ENCODE measurements at places on chromosomes 2 and 18.
A peak's percentile ranks its signal among the peaks of the same experiment; 100 is the strongest.

DNA sequence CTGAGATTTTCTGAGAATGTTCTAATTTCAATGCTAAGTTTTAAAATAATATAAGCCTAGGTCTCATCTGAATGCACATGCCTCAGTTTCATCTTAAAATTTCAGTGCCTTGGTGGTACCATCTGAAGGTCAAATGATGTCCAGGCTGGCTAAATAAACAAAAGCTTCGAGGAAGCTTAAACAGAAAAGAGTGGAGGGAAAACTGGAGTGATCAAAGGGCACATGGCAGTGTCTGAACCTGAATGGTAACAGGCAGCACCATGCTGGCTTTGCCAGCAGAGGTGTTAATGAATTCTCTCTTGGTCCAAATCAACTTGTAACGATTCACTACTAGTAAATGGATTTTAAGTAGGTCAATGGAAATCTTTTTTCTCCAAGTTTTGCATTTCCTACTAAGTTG, 158.4 kb upstream of the MEX3C start:
- DNase-seq, result no peak

DNA sequence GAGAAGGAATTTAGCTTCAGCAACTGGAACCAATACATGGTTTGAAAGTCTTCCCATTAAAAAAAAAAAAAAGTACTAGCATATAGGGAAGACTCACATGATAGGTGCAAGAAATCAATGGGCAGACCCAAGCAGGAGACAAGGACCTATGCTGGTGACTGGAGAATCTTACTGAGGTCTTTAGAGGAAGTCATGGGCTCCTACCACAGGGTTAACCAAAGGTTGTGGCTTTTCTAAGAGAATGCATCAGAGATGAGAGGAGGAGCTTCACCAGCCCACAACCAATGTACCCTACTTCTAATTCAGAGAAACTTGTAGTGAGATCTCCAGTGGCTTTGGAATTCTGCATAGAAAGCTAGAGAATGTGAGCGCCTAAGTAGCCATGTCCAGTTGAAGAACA, 207.4 kb downstream of the NCKAP5 start:
- DNase-seq, result no peak

DNA sequence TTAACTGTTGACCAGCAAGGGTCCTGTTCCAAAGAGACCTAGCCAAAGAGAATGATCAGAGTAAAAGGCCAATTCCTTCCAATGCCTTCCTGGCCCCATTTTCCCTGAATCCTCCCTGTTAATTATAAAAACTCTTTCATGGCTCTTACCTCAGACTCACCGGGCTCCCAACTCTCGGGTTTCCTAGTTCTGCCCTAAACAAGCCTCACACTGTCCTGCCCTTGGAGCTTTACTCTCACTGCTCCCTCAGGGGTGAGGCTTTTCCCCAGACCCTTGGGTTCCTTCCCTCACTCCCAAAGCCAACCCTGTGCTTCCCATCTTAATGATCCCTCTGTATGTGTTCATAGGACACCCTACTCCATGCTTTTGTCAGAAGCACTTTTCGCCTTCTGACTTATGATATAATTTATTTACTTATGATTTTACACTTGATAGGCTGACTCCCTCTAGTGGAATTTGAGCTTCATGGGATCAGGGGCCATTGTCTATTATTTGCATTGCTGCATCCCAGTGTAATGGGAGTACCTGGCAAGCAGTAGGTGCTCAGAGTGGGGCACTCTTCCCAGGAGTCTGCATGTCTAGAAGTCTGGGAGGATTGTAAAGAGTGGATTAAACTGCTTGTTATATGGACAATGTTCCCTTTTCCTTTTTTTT, 29.9 kb upstream of the ZNG1B start:
- no peak for DNase-seq

DNA sequence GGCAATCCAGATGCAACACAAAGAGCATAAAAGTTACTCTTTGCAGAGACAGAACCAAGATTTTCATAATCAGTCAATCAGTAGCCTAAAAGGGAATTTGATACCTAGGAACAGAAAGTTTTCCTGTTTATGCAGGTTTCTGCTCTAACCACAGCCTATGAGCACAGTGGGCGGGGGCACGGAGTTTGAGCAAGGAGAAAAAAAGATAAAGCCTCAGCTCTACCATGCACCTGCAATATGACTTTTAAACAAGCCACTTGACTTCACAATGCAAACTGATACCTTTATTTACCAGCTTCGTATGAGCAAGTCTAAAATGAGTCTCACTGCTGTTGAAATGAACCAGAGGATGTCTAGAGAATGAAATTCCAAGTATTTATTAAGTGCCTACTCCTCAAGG, 5.6 kb upstream of the LRATD1 start:
- DNase-seq, result peak; percentile 67

GRCh38 chr2:239778861-239779558, 246.1 kb downstream of the NDUFA10 start:
- peak; percentile 45 for DNase-seq

DNA sequence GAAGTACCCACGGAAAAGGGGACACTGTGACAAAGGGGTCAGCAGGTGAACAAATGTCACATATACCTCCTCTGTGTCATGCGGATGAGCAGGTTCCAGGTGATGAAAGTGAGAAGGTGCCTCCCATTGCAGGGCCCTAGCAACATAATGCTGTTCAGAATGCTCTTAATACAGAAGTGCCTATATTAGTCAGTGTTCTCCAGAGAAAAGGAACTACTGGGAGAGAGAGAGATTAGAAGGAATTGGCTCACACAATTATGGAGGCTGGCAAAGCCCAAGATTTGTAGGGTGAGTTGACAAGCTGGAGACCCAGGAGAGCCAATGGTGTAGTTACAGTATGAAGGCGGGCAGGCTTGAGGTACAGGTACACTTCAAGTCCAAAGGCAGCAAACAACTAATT, 98.1 kb upstream of the CDC42EP3 start:
- no peak for DNase-seq

DNA sequence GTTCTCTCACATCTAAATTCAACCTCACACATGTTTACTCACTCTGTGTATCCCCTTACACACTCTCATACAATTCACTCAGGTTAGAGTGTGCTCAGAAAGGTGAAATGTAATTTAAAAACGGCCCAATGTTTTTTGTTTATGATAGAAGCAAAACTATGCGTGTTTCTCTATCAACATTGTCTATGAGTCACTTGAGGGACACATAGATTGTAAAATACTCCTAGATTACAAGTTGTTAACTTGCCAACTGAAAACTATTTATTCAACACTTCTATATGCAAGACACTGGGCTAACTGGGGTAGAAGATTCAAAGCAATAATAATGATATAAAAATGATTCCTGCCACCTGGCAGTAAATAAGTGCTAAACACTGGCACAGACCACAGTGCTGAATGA, 24.6 kb downstream of the CCDC195 start:
- no peak for DNase-seq

DNA sequence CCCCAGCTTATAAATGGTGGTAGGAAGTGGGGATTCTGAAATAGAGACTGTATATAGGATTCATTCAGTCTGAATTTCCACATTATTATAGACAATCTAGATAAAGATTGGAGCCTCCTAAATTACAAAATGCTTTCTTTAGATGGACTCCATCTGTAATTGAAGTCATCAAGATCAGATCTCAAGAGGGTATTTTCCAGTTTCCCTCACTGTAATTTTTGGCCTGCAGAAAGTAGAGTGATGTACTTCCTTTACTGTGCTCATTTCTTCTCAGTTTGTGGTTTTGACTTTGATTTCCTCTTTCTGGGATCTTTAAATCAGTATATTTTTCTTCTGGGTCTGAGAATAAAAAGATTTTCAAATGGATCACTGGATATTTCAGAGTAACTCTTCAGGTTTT, 7.2 kb downstream of the BABAM2 start:
- DNase-seq, result no peak

DNA sequence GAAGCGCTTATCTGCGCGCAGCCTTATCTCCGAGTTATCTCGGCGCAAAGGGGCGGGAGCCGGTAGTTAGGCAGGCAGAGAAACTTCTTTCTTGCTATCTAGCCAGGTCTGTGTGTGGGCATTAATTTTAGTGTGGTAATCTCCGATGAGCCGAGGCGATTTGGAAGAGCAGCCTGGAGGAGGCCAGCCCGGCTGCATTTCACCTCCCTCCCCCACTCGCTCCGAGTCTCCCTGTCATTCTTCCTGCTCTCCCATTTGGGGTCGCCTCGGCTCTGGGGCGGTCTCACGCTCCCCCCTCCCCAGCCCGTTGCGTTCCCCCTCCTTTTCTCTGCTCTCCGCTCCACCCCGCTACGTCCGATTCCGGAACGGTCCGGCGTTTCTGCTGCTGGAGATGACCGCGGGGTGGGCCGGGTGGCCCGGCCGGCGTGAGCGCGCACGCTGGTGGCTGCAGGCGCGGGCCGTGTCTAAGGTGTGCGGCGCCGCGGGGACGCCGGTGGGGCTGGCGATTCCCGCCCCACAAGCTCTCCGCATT, 566 bp downstream of the GATA6 start:
- peak; percentile 26 for DNase-seq

DNA sequence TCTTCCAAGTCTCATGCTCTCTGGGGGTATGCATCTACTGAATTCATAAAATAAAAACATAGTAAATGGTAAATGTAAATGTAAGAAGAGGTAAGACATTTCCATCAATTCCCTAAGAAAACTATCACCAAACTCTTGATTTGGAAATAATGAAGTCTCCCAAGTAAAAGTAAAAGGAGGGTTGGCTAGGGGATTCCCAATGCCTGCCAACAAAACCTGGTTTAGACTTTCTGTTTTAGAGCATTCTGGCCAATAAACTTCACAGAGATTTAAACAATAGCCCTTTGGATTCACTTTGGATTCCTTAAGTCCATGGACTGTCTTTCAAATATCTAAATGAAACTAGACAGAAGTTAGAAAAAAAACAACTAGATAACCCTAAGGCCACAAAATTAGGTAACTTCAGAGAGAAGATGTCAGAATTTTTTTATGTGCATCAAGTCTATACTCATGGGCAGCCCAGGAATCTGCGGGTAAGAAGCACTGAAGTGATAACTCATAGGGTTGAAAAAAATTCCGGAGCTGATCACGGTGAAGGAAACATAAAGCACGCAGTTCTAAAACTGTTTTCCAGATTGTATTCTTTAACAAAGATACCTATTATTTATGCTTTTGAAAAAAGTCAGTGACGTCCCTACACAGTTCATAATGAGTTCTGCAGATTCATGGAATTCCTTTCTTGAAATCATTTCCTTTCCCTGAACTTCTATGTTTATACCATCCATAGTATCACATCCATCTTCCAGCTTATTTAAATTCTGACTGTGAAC, 263.6 kb downstream of the AFF3 start:
- no peak for DNase-seq

GRCh38 chr2:188515918-188516317, 224.2 kb downstream of the GULP1 start:
- DNase-seq, result no peak

DNA sequence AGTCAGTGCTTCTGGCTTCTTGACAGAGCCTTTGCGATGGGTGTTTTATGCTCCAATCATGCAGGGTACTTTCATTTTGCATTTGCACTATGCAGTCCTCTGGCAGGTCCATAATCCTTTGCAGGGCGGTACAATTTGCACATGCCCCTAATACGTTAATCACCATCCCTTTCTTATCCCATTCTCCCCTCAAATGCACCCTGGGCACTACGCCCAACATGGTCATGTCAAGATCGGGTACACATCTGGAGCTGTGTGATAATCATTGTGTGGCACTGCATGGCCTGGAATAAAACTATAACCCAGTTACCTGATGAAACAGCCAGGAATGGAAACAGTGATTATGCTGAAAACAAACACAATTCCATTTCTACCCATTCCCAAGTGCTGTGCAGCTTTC, 27.7 kb downstream of the LOXHD1 start:
- DNase-seq, result no peak

GRCh38 chr2:198641161-198641560, 816.6 kb downstream of the SATB2 start:
- DNase-seq, result no peak

- DNase-seq, result no peak
Measured at GRCh38 chr2:47230418-47230817, 75.3 kb upstream of the STPG4 start.

DNA sequence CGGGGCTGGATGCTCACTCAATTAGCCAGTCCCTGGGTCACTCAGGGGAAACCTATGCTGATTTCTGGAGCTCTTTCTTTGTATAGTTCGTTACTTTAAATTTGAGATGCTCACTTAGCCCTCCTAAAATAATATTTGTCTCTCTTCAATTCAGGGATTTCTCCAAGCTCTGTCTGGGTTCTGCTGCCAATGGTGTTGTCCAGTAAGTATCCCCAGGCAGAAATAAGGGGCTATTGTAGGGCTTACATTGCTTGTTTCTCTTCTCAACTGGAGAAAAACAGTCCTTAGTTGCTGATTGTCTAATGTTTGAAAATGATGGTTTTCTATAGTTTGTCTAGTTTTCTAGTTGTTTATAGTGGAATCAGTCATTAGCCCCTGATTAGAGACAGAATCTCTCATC, 5.0 kb downstream of the RAB6C start:
- DNase-seq, result no peak

DNA sequence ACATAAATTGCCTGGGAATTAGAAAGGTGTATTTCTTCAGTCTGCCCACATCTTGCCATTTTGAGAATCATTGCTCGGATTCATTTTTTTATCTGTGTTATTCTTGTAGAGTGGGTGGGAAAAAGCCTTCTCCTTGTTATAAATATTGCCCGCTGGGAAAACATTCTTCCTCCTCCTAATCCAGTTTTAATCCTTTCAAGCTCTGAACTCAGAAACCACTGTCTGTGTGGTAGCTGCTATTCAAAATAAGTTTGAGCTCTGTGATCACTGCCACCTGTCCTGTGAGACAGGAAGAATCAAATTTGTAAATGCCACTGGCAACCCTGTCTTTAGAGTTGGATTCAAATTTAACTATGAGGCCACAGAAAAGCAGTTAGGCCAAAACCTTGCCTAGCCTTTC, 1875.2 kb upstream of the PIK3C3 start:
- no peak for DNase-seq

DNA sequence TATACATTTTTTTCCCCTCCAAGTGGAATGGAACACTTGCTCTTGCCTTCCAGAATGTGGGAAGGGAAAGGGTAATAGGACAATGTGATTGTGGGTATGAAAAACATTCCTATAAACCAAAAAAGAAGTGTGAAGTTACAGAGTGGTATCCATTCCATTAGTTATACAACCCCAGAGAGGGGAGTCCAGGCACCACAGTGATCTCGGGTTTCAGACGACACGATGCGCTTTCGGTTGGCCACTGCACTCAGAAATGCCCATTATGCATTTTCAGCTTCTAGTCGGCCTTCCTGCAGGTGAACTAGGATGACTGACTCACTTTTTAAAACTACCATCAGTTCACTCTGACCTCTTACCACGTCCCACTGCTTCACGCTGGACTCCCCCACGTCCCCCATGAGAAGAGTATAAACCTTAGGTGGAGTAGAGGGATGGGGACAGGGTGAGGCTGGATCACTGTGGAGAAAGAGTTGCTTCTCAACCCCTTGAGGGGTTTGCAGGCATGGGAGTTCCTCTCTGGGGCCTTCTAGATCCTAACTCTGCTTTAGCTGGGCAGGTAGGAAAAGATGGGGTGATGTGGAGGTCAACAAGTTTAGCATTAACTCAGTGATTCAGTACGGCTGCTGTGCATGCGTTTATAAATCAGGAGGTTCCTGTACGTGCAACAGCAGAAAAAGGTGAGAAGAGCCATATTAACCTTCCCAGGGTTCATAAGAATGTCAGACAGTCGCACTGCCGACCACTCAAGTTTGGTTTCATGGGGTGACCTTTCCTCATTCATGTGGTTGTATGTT, 50.5 kb downstream of the ZNF532 start:
- no peak for DNase-seq

- no peak for DNase-seq
Measured at GRCh38 chr18:59912007-59912550, 12.3 kb downstream of the PMAIP1 start.
